Tongue (tissue), 3 donors: ENCODE measurements at places on chromosomes 1 and 21. TPM values are rescaled to one million over a fixed set of nuclear protein-coding genes. Genes with fewer than 3 reads are reported as not detected.
A peak's percentile ranks its signal among the peaks of the same experiment; 100 is the strongest.

DNA sequence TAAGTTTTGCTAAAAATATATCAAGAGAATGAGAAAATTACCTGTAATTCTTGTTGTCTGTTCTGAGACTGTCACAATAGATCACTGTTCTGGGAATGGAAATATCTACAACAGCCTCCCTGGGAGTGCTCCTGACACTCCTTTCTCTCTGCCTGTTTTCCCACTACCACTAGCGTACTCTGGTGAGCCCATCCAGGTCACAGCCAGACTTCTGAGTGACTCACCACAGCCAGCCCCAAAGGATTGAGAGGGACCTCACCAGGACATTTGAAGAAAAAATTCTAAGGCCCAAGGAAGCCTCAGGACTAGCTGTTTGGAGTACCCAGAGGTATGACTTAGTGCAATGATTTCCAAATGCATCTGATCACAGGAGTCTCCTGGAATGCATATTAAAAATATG is 39.0 kb upstream of the TADA1 start:
- DNase-seq, result no peak

DNA sequence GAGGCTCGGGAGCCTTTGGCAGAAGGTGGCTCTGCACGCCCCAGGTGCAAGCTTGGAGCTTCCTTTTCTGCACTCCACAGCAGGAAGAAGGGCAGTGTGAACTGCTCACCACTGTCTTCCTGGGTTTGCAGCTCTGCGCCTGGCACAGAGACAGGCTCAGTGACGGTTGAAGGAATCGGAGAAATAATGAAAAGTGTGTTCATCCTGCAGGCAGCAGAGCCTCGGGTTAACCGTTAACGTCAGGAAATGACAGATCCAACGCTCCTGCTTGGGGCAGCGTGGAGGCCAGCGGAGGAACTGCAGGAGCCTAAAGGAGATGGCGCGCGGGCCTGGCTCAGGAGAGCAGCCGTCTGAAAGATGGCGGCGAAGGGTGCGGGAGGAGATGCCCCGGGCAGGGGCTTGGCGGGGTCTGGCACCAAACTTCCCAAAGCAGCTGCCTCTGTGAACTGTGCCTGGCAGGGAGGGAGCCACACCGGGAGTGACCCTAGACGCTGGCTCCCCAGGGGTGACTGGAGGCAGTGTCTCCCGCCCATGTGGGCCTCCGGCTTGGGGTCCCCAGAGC is 10.9 kb upstream of the SAMD11 start:
- DNase-seq, result no peak

DNA sequence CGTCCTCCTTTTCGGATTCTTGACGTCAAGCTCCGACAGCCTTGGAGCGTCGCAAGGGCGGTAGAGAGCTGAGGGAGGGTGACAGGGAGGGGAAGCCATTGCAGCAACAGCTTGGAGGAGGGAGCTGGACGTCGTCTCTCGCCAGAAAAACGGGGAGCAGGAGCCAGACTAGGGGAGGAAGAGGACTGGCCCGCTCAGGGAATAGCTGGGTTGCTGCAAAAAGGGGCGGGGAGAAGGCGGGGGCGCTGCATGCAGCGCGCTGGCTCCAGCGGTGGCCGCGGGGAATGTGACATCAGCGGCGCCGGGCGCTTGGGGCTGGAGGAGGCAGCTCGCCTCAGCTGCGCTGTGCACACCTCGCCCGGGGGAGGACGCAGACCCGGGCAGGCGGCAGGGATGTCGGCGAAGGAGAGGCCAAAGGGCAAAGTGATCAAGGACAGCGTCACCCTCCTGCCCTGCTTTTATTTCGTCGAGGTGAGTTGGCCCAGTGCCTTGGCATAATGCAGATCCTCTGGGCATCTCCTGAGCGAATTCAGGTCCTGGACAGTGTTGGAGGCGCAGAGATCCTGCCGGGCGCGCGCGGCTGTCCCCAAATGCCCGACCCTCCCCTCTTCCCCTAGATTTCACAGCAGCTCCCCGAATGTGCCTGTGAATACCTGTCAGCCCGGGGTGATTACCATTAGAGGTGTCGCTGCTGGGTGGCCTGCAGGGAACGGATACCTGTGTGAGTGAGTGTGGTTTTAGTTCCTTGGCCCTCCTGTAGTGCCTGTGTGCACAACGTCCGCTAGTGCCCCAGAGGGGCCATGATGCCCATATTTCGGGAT is at the start of gene PLPPR4:
PLPPR4 (plus strand) TSS at position 292 of the 821 bp plus-strand sequence; CDS start at position 394, 102 bp downstream.
- peak; percentile 61 for DNase-seq

DNA sequence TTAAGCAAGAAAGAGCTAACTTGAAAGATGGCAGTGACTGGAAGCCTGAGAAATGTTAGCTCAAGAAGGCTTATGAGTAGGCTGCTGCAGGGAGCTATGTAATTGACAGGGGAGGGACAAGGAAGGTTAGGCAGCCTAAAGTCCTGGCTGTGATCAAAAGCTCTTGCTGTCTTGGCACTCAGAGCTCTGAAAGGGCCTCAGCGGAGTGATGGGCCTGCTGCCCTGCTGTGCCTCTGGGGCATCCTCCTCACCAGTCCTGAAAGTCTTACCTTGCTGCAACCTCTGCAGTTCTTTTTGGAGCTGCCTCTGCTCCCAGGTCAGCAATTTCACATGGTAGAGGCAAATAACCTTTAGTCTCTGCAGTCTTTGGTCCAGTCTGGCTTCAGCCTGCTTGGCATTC is 1.8 kb downstream of the CCDC190 start:
- no peak for DNase-seq

GRCh38 chr1:229031061-229031460 is 239.8 kb upstream of the RAB4A start:
- DNase-seq, result no peak

DDAH1 gene
- 43.8 TPM for total RNA-seq

DNA sequence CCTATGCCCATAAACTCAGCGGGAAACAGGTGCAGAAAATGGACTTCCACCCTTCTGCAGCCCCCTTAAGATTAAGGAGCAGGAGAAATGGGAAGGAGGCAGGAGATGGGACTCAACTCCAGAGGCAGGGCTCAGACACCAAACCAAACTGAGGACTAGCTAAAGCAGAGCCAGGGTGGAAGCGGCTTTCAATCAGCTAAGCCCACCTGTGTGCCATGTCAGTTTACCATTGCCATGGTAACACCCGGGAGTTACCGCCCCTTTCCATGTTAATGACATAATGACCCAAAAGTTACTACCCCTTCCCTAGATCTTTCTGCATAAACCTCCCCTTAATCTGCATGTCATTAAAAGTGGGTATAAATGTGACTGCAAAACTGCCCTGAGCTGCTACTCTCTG is 653.5 kb downstream of the PTPRU start:
- no peak for DNase-seq

TRIM67 gene
- 0.10 TPM for total RNA-seq

- DNase-seq, result no peak
Measured at GRCh38 chr1:248825136-248825535, 579 bp downstream of the SH3BP5L start.

- DNase-seq, result no peak
Measured at GRCh38 chr1:209266590-209267205, 316.8 kb upstream of the CAMK1G start.

MDM4 gene
- total RNA-seq, result 75.3 TPM

BCAR3 gene
- 22.7 TPM for total RNA-seq

TNNI3K gene
- 2.7 TPM for total RNA-seq

- DNase-seq, result no peak
Measured at GRCh38 chr1:11854519-11854918, 4.2 kb downstream of the NPPB start.

DNA sequence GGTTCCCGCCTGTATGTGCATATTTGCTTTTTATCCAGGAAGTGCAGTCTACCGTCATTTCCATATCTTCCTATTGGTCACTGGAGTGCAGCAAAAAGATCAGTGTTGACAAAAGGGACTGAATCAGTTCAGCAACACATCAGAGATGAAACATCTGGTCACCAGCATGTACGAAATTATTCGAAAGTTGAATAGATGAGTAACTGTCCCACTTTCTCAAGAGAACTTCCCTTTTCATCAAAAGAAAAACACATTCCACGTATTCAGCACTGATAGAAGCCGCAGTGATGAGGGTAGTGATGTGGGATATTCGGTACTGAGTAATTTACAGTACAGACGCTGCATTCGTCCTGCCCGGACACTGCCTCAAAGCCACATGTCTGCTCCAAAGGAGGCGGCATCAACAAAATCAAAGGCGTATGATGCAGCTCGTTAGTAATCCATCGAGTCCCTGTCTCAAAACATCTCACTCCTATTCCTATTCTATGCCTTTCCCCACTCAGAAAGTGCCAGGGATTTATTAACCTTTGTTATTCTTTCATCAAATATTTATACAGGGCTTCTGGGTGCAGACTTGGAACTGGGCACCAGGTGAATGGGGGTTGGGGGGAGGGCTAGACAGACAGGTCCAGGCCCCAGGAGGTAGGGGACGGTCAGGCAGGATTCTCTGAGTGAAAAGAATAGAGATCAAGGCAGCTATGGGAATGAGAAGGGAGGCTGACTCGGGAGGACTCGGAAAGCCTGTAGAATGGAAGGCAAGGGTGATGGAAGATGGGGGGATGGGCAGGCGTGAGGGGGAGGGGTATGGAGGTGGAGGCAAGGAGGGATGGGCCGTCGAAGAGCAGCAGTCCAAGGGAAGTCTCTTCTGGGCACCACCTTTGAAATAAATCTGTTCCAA is 79.5 kb upstream of the SLC45A1 start:
- no peak for DNase-seq

FCRL2 gene
- 0.10 TPM for total RNA-seq

DNA sequence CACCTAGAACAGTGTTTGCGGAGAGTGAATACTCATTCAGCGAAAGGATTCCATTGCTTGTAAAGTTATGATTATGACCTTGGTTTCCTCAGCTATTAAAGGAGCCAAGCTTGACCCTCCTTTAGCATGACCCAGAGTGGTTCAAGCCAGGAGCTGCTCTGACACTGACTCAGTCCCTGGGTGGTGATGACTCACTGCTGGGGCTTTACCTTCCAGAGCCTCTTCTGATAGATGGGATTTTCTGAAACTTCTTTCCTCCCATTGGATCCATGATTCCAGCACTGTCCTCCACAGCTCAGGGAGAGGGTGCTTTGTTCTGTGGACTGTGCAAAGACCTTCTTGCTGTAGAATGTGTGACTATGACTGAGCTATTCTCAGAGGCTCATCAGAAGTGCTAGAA is 77.4 kb downstream of the S1PR1 start:
- no peak for DNase-seq

GRCh38 chr1:192147221-192147620 is 11.0 kb upstream of the RGS18 start:
- no peak for DNase-seq

DNA sequence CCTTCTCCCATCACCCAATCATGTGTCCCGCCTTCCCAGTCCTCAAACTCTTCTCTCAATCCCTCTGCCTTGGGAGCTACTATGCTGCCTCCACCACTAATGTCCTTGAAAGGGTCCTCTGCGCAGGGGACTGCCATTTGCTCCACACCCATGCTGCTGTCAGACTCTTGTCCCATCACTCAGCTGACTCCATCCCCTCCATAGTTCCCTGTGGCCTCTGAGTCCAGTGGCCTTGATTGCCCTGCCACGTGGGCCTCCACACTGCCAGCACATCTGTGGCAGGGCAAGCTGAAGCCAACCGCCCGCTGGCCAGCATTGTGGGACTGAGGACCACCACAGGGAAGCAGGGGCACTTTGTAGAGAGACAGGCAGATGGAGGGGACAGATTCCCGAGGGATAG is 1.3 kb upstream of the TNNT2 start:
- no peak for DNase-seq

DNA sequence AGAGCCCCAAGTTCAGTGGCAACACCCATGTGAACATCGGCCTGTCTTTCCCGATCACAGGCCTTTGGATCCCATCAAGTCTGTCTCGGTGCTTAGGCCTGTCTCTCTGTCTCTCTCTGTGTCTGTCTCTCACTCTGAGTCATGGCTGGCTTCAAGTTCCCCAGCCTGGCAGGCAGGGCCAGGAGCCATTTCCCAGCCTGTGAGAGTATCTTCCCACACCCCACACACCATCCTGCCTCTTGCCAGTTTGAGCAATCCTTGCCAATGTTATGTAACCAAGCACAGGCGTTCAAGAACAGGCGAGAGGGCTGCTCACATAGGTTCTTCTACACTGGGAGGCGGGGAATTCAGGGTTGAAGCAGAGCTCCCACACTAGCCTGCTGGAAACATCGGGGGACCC is 70.0 kb upstream of the TMEM51 start:
- DNase-seq, result no peak

GRCh38 chr1:38061883-38062328 is 15.3 kb upstream of the POU3F1 start:
- DNase-seq, result no peak

DNA sequence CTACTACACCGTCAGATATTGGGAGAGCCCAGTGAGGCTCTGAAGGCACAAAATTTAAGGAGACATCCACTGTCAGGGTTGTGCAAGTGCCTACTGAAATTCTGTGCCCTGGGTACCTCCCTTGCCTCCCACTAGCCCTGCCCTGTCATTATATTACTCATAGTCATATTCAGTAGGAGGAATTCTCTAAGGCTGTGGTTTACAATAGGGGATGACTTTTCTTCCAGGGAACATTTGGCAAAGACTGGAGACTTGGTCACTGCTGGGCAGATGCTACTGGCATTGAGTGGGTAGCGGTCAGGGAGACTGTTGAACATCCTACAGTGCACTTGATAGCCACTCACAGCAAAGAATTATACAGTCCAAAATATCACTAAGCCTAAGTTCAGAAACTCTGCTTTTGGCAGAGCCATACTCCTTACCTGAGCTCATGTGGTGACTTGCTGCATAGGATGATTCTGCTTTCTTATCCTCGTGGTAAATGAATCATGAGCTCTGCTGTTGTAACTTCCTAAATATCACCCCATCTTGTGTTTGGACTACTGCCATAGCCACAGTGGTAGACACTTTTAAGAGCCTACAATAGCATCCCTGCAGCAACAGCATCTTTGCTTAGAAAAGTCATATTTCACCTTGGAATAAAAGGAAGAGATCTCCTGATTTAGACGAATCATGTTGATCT is 563.4 kb upstream of the PLXNA2 start:
- DNase-seq, result no peak

GRCh38 chr1:206646504-206646903 is 11.2 kb downstream of the DYRK3 start:
- DNase-seq, result no peak

DNA sequence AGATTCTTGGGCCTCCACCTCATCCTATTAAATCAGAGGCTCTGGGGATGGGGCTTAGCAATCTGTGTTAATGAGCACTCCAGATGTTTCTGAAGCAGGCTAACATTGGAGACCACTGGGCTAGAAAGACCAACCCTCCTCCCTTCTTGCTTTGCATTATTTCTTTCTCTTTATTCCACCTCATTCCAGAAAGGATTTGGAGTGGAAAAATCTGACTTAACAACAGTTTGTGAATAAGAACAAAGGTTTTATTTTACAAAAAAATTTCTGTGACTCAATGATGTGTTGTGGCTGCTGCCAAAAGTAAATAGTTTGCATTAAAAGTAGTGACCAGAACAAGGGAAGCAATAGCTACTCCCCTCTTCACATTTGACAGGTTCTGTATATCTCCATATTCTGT is 79.4 kb downstream of the TGFB2 start:
- no peak for DNase-seq

DNA sequence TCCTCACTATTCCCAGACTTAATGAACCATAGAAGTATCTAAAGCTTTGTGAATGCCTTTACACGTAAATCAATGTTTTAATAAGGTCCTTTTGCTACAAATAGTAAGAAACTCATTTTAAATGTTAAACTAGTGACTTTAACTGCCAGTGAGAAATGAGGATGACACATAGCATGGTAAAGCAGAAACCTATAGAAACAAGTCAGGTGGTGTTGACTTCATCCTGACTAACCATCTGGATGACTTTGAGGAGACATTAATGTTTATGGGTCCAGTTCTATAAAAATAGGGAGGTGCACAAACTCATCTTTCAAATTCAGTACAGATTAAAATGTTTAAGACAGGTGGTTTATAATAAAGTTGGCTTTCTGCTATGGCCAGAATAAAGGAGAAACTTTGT is 85.4 kb downstream of the COLGALT2 start:
- DNase-seq, result no peak

- DNase-seq, result no peak
Measured at GRCh38 chr1:170604065-170604464, 59.9 kb upstream of the PRRX1 start.
